ENCODE measurements at places on chromosomes 12 and 14. TPM values are rescaled to one million over a fixed set of nuclear protein-coding genes. Genes with fewer than 3 reads are reported as not detected.

TBC1D30 gene
- total RNA-seq, result 11.5 TPM

GRCh38 chr14:79805636-79806035 lies 405.7 kb downstream of the DIO2 start:
- H3K36me3 ChIP-seq, result no peaks in the 10 kb centered on the region
- no peak for DNase-seq
- no peaks in the 10 kb centered on the region for H3K4me1 ChIP-seq
- H3K27ac ChIP-seq, result no peak overlapping the region
- H3K4me3 ChIP-seq, result no peak overlapping the region

DNA sequence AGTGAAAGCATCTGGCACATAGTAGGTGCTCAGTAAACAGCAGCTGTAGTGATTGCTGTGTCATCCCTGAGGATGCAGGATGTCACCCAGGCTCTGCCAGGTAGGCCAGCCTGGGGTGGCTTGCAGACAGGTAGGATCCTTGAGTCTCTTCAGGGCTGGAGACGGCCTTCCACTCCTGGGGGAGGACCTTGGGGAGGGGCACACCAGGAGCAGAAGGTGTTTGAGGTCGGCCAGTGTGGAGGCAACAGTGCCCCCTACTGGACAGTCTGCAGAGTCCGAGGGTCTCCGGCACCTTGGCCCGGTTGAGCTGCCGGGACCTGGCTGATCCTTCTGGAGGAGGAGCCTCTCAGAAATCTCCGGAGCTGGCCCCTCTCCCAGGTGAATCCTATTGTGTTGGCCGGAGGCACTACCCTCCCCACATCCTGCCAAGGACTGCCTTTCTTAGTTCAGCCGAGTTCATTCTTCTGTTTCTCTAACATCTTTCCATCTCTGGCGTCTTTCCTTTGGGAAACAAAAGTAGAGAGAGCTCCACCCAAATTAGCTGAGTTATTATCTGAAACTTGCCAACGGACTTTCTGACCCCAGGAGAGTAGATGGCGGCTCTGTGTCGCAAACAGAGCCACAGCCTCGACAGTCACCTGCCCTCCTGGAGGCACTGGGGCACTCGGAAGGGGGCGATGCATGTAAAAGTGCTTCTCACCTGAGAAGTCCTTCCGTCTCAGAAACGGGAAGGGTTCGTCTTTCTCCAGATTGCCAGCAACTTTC lies 41.8 kb upstream of the CLMN start:
- H3K4me3 ChIP-seq, result no peak overlapping the region
- no peak overlapping the region for H3K27ac ChIP-seq
- DNase-seq, result peak; percentile 61
- peaks cover 28% of the 10 kb centered on the region for H3K27me3 ChIP-seq

GRCh38 chr12:122072031-122072970 lies 6.3 kb upstream of the MLXIP start:
- H3K27ac ChIP-seq, result no peak overlapping the region
- H3K4me3 ChIP-seq, result no peak overlapping the region
- H3K4me1 ChIP-seq, result peaks cover 20% of the 10 kb centered on the region
- no peak for DNase-seq

DNA sequence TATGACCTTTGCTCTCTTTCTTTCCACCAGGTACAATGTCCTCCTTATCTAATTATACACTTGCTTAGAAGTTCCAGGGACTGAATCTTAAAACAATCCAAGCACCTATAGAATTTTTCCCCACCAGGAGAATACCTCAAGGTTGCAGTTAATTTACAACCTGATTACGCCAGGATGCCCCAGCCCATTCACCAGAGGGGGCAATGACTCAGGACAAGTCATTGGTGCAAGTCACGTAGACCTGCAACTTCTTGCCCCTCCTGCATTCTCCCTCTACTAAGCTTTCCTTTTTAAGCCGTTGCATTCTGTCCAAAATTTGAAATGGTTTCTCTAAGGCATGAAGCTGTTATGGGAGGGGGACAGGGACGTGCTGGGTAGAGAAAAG lies 111.1 kb upstream of the SCAF11 start:
- no peaks in the 10 kb centered on the region for H3K27me3 ChIP-seq
- no peaks in the 10 kb centered on the region for H3K36me3 ChIP-seq
- H3K4me1 ChIP-seq, result no peaks in the 10 kb centered on the region
- no peak overlapping the region for H3K27ac ChIP-seq
